Bronchial epithelial cell (primary cell): ENCODE measurements at places on chromosomes 7 and 10. TPM values are rescaled to one million over a fixed set of nuclear protein-coding genes. Genes with fewer than 3 reads are reported as not detected.

Gene SMO
- total RNA-seq, result 2.4 and 5.0 TPM in 2 replicates

Gene SPDYE8
- total RNA-seq, result not detected in 2 replicates

Gene NRBF2
- total RNA-seq, result 40.0 and 58.4 TPM in 2 replicates

Gene PRKG1
- 0.26 and 1.4 TPM in 2 replicates for total RNA-seq

Gene TFPI2
- 2.8 and 8.7 TPM in 2 replicates for total RNA-seq

DNA sequence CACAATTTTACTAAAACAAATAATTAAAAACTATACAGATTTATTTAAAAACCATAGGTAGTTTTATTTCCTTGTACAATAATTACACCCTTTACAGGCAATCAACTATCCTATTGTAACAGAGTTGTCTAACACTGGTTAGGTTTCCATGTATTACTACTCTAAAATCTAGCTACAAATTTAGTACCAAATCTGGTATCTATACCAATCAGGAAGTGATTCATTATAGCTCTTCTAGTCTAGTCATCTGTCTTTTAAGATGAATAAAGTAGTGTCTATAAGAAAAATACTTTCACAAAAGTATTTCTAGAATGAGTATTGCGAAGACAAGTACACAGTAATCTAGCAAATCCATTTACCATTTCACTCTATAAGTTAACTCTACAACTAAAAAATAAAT, 16.9 kb downstream of the ZNF800 start:
- no peak for DNase-seq

GRCh38 chr10:131850383-131850870, 50.4 kb upstream of the PPP2R2D start:
- DNase-seq, result no peak

GRCh38 chr7:26305869-26306665, 14.4 kb downstream of the SNX10 start:
- DNase-seq, result no peak
